ENCODE measurements at places on chromosomes 5 and 9.

GRCh38 chr9:104775574-104775936, 11.6 kb downstream of the NIPSNAP3B start:
- DNase-seq, result no peak

DNA sequence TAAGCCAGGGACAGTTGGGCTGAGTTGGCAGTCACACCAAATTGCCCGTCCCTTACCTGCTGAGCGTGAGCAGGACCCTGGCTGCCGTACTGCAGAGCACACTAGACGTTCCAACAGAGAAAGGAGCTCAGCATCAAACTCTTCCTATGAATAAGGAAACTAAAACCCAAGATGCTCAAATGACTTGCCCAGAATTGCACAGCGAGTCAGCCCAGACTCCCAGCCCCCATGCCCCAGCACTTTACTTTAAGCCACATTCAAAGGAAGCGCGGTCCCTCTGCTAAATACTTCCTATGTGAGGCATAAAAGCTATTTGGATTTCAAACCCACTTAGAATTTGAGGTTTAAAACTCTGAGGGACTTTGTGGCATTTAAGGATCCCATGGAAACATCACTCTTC, 23.9 kb downstream of the PAX5 start:
- no peak for DNase-seq

DNA sequence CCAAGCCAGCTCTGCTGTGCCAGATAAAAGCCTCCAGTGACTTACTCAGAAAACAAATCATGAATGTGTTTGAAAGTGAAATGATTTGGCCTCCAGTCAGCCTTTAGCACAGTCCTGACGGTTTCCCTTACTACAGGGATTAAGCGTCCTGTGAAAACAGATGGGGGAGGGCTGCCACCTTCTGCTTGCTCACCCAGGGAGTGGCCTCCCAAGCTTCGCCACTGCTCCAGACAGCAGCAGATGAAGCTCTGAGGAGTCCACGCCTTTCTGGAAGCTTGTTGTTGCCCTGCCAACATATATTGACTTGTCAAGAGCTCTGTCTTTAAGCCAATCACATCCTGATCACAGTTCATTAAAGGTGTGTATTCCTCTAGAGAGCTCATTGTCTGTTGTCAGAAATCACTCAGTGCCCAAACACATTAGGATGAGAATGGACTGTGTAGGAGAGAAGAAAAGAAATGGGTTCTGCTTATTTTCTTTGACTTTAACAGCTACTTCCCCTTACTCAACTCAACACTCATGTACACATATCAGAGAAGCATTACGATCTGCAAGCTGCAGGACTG, 4.9 kb upstream of the FYB1 start:
- DNase-seq, result no peak

DNA sequence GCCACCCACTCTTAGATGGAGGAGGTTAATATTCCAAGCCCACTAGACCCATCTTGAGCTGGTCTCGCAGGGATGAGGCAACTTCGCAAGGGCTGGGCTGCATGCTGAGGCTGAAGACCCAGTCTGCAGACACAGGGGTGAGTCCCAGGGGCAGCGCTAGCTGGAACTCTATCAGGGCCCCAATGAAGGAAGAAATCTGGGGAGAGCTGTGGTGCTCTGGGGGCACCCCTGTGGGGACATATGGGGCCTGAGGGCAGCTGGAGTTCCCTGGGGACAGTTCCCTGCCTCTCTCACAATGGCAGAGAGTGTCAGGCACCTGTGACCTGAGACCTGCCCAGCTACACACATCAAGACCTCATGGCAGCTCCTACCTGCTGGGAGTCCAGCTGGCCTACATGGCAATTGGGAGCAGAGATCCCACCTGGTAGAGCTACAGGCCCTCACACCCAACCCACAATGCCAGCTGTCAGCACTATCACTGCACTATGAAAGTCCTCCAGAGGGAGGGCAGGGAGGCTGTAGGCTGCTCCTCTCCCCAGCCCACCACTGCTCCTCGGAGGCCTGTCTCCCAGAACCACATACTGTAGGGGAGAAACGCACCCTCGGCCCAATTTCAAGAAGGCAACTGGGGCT, 202.2 kb downstream of the GABBR2 start:
- no peak for DNase-seq

DNA sequence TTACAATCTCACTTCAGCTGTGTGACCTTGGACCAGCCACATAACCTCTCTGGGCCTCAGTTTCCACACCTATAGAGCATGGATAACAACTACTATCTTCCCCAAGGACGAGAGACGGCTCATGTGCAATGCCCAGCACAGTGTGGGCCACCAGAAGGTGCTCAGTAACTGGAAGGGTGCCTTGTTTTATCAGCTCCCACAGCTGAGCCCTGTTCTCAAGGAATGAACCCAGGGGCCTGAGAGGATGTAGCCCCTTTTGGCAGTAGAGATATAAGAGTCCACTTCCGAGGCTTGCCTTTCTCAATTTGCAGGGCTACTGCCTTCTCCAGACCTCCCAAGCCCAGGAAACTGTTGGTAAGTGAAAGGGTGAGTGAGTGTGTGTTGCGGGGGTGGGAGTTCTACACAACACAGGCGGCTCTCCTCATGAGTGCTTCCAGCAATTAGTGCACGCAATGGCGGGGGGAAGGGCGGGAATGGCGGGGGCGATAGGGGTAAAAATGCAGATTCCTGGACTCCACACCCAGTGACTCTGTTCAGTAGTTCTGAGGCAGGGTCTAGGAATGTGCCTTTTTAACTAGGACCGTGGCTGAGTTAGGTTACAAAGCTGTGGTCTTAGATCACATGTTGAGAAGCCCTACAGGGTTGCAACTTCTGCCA, 185.1 kb downstream of the FSTL4 start:
- DNase-seq, result no peak

GRCh38 chr9:23290973-23291372, 535.1 kb downstream of the ELAVL2 start:
- no peak for DNase-seq

DNA sequence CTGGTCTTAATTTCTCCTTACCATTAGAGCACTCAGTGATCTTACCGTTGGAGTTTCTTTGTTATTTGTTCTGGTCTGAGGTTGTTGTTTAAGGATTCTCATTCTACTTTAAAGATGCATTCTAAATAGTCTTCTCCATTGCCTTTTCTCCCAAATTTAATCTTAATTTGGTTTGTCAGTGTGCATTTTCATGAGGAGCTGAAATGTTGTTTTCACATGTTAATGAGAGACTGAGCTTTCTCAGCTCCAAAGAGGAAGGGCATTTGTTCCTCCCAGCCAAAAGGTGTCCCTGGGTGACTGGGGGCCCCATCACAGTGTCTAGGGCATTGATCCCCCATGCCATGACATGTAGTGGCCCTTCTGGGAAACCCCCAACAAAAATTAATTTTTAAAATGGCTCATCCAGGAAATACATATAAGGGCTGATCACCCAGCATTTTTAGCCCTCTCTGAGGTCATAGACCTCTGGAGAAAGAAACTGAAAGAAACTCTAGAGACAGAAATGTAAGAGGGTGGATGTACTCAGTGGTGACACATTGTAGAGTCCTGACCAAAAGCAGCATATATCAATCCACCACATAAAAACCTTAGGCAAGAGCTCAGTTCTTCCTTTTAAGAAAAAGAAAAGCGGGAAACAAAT, 240.4 kb upstream of the RAI14 start:
- no peak for DNase-seq

DNA sequence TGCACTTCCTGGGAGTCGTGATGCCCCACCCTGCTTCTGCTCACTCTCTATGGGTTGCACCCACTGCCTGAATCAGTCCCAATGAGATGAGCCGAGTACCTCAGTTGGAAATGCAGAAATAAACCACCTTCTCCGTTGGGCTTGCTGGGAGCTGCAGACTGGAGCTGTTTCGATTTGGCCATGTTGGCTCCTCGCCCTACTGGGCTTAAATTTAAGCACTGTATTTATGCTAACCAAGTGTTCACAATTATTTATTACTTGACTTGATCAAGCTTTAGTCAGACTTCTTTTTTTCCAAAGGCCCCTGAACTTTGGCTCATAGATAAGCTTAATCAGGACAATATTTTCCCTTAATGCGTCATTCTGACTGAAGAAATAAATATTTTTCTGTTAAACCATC, 1072.4 kb upstream of the CDH9 start:
- no peak for DNase-seq

- DNase-seq, result no peak
Observed at GRCh38 chr5:36414869-36415282, 113.2 kb upstream of the RANBP3L start.

GRCh38 chr5:127029581-127030258, 638 bp downstream of the MARCHF3 start:
- peak; percentile 31 for DNase-seq

DNA sequence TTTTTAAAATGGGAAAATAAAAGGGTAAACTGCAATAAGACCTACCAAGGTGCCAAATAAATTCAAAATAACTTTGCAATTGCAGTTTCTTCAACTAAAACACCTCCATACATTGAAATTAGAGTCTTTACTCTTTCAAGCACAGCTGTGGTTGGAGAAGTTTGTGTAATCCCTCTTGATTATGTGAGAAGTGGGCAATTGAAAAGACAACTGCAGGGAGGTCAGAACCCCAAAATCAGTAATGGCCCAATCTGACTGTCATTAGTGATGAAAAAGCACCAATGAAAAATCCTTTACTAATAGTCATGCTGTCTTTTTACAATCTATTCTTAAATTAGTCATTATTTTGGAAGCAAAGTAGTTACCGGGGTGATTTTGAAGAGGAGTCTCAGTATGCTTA, 116.7 kb upstream of the RGMB start:
- no peak for DNase-seq

GRCh38 chr5:15823398-15823797, 323.4 kb downstream of the FBXL7 start:
- DNase-seq, result no peak

GRCh38 chr5:38883842-38884241, 38.0 kb downstream of the OSMR start:
- DNase-seq, result no peak

- no peak for DNase-seq
Observed at GRCh38 chr9:115642285-115642684, 511.3 kb upstream of the PAPPA start.

GRCh38 chr5:96155147-96155546, 193.5 kb upstream of the ELL2 start:
- DNase-seq, result no peak

- DNase-seq, result no peak
Observed at GRCh38 chr5:136016945-136017530, 11.8 kb upstream of the TGFBI start.

GRCh38 chr5:79590396-79590999, 21.7 kb upstream of the TENT2 start:
- DNase-seq, result no peak

DNA sequence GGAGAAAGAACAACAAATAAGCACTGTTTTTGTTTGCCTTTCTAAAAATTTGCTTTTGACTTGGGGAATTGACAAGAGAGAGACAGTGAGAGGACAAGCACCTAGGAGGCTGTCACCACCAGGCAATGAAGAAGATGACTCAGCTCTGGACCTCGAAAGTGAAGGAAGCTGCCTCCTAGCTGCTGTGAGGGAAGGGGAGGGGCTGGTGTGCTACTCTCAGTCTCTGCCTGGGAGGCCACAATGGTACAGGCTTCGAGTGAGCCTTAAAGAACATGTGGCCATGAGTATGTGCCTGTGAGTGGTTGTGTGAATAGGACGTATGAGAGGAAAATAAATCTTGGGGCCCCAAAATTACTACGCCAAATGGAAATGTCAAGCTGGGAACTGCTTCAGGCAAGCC, 7.1 kb upstream of the PLK2 start:
- DNase-seq, result peak; percentile 10

DNA sequence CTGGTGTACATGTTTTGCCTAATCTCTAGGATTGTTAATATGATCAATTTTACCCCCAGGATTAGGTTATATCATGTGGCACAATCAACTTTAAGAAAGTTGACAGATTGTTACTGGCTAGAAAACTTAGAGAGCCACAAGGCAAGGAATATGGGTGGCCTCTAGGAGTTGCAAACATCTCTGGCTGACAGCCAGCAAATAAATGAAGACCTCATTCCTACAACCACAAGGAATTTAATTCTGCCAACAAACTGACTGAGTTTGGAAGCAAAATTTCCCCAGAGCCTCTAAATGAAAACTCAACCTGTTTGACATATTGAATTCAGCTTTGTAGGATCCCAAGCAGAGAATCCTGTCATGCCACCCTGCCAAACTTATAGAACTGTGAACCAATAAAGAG, 196.4 kb upstream of the PTGER4 start:
- no peak for DNase-seq

DNA sequence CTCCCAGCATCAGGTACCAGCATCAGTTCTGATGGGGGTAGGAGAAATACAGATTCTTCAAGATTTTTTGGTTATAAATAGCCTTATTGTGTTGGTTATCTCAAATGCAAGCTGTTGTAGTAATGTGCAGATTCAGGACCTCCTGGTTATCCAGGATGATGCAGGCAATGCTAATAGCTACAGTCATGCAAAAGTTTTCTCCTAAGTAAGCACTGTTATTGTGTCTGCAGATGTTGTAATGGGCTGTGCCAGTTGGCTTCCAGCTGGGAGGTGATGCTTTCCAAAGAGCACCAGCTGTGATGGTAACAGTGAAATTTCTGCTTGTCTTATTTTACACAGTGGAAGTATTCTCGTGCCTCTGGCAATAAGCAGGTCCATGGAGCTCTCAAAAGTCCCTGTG, 719.2 kb upstream of the CTNND2 start:
- DNase-seq, result no peak

DNA sequence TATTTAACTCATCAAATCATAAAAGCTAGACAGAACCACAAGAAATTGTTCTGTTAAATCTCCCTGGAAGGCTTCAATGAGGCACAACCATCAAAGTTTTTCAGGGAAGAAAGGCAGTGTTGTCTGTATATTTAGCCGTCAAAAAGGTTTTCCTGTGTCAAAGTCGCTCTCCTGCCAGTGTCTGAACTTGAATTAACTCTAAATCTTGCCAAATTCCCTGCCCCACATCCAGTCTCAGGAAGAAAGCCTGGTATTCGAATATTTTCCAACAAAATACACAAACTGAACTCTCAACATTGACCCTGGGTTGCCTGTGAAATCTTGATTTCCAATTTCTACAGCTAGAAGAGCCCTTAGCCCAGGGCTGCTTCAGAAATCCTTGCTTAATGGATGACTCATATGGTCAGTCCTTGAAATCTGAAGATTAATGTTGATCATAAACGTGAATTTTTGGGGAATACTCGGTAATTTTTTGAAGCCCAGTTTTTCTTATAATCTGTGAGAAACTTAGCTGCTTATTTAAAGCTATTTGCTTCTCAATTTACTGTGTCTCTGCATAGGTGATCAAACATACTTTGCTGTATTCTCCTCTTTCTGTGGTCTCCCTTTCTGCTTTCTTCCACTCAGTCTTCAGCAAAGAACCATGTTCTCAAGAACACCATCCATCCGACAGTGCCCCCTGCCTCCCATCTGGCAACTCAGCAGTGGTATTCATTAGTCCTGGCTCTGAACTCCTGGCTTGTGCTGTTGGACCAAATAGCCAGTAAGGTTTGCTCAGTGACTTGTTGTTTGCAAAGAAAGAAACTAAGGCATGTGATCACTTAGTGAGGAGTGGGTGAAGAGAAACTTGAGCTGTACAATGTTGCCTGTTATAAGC, 58.9 kb downstream of the NREP start:
- no peak for DNase-seq

GRCh38 chr9:76595645-76596044, 136.7 kb downstream of the GCNT1 start:
- no peak for DNase-seq

- no peak for DNase-seq
Observed at GRCh38 chr9:78358329-78359051, 61.6 kb downstream of the PSAT1 start.

All from CD4-positive, alpha-beta T cell treated with Interleukin-6 at 100 ng/mL for 8 hours (primary cell).